ENCODE measurements at places on chromosomes 1 and 21.

GRCh38 chr21:17257784-17258183 lies 255.1 kb upstream of the CXADR start:
- DNase-seq = no peak

GRCh38 chr1:232921381-232921780 lies 29.0 kb upstream of the NTPCR start:
- DNase-seq = no peak

GRCh38 chr1:61226791-61227567 lies 144.6 kb downstream of the NFIA start:
- no peak for DNase-seq

GRCh38 chr1:244395965-244396364 lies 55.7 kb downstream of the ADSS2 start:
- DNase-seq = no peak

DNA sequence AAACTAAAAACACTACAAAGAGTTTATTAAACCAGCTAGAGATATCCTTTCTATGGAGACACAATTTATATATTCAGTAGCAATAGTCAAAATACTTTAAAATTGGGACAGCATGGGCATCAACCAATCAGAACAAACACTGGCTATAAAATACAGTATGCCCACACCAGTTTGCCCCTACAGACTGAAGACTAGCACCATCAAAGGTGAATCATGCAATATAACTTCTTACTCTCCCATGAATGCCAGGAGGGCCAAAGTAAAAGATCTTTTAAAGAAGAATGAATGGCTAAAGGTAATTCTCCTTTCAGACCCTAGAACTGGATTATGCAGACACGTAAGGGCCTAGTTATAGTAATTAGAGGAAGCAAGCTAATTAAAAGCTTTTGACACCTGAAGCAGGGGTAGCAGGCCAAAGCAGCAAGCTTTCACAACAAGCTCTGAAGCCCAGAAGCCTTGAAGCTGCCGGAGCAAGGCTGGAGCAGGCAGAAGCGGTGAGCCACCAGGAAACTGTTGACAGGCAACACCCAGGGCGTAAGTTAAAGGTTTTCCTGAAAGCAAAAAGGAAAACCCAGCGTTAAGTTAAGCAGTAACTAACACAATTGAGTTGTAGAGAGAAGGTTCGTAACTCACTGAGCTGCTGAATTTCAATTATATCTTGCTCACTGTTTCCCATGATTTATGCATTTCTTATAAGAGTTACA lies 99.3 kb downstream of the CDC42BPA start:
- DNase-seq = no peak

- DNase-seq = no peak
Measured at GRCh38 chr1:220979371-220979770, 100.1 kb downstream of the HLX start.

- no peak for DNase-seq
Measured at GRCh38 chr21:35864039-35864438, 196.3 kb downstream of the SETD4 start.

- DNase-seq = no peak
Measured at GRCh38 chr1:203584035-203584434, 42.6 kb upstream of the ATP2B4 start.

DNA sequence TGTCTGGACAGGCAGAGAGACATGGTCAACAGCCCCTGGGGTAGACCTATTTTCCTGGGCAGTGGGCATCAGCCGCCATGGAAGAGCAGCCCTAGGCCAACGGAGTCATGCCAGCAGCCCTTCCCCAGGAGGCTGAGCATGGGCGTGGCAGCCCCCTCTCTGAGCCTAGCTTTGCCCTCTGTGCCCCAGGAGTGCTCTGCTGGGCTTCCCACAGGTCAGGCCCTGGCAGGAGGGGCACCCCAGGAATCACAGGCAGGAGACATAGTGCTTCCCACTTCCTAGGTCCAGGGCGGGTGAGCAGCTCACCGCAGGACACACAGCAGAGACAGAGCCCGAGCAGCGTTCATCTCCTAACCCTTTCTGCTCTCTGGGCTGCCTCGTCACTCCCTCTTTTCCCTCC lies 132.8 kb downstream of the GLIS1 start:
- DNase-seq = no peak

- DNase-seq = no peak
Measured at GRCh38 chr1:222404710-222405109, 143.2 kb downstream of the HHIPL2 start.

- no peak for DNase-seq
Measured at GRCh38 chr1:160590488-160590887, 11.2 kb upstream of the CD84 start.

DNA sequence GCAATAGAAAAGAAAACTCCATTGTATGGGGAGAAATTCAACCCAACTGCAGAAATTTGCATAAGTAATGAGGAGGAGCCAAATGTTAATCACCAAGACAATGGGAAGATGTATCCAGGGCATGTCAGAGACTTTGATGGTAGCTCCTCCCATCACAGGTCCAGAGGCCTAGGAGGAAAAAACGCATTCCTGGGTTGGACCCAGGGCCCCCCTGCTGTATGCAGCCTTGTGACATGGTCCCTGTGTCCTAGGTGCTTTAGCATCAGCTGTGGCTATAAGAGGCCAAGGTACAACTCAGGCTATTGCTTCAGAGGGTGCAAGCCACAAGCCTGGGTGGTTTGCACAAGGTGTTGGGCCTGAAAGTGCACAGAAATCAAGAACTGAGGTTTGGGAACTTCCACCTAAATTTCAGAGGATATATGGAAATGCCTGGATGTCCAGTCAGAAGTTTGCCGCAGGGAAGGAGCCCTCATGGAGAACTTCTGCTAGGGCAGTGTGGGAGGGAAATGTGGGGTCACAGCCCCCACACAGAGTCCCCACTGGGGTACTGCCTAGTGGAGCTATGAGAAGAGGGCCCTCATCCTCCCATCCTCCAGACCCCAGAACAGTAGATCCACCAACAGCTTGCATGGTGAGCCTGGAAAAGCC lies 162.3 kb downstream of the TGFB2 start:
- DNase-seq = no peak

- peak; percentile 52 for DNase-seq
Measured at GRCh38 chr21:33644383-33645074, 2.2 kb downstream of the ITSN1 start.

DNA sequence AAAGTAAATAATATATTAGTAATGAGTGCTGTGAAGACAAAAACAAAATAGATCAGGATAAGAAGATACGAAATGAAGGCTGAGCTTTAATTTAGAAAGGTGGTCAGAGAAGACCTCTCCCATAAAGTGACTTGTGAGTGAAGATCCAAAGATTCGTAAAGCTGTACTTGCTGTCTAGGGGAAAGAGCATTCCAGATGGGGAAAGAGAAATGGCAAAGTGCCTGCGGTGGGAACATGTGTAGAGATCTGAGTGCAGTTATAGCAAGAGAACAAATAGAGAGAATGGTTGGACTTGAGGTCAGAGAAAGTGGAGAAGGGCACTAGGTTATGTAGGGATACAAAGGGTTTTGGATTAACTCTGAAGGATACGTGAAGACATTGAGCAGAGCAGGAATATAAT lies 60.6 kb downstream of the NUF2 start:
- no peak for DNase-seq

- DNase-seq = no peak
Measured at GRCh38 chr1:6269296-6269695, 8.4 kb upstream of the GPR153 start.

DNA sequence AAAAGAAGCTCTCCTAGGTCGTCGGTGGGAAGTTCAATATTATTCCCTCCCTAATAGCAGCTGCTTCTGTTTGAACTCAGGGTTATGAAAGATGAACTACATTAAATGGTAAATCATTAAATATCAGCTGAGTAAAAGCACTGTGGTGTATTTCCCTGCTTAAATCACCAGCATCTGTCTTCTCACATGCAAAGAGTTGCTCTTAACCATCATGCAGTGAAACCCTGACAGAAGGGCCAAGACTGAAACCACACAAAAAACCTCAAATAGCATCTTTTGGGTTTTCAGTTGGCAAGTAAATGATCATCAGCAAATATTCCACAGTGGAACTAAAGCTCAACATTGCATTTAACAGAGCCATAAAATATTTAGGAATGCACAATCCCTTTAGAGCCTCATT lies 380.0 kb upstream of the ADGRL2 start:
- no peak for DNase-seq

GRCh38 chr1:38586993-38587646 lies 272.5 kb downstream of the RRAGC start:
- peak; percentile 31 for DNase-seq

GRCh38 chr21:33401630-33401992 lies 1.6 kb upstream of the IFNGR2 start:
- DNase-seq = peak; percentile 55

DNA sequence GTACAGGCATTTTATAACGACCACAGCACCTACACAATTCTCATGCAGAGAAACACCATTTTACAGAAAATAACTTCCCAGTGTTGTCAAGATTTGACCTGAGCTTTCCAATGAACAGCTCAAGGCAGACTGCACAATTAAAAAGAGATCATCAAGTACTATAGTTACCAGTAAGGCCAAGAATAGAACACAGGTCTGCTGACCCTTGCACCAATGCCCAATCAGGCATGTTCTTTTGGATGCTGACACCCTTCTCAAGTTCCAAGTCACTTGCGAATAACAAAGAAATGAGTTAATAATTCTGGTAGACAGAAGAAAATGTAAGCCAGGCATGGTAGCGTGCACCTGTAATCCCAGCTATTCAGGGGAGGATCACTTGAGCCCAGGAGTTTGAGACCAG lies 101.9 kb downstream of the SLC45A1 start:
- no peak for DNase-seq

GRCh38 chr1:10253755-10254154 lies 43.4 kb downstream of the KIF1B start:
- DNase-seq = peak; percentile 80

All from fibroblast of skin of scalp (primary cell).